ENCODE measurements at places on chromosomes 12 and 14.

DNA sequence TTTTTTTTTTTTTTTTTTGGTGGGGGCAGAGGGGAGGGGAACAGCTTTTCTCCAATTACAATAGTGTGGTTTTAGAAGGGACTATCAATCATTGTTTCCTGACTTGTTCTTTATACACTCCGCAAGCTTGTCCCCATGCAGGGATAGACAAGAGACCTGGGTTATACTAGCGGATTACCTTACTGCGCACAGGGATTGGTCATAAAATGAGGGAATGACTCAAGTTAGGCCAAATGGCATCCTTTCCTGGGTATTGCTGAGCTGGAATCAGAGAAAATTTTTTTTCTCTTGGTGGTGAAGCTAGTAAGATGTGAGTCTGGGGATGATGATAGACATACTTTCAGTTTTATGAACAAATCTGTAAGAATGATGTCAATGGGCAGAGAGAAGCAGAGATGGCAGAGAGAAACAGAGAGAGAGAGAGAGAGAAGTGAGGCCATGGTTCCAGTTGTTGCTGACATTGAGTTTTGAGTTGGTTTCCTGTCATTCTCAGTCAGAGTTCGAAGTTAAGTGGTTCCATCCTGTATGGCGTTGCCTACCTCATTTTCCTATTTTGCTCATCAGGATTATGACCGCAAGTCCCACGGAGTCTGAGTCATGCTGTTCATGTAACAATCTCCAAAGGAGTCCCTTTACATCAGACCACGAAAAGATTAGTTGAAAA is 59.1 kb upstream of the OTOGL start:
- no peak for DNase-seq

- peak; percentile 84 for DNase-seq
These were observed 69.7 kb downstream of the SVOP start for GRCh38 chr12:108950991-108951739.

- no peak for DNase-seq
These were observed 35.8 kb downstream of the FBXO34 start for GRCh38 chr14:55306938-55307589.

DNA sequence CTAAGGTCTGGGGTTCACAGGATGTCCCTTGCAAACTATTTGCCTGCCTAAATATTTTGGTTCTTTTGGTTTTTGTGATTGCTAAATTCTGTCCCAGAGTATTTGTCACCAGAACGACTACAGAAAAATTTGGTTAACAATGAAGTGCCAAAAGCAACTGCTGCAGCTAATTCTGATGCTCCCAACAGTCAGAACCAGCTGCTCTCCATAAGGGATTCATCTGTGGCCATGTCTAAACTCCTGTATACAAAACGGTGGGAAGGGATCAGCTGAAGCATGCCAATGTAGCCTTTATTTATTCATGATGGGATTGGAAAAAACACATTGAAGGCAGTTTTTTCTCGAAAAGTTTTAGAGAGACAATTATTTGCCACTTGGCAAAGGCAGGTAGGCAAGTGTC is 29.3 kb upstream of the PELI2 start:
- no peak for DNase-seq

DNA sequence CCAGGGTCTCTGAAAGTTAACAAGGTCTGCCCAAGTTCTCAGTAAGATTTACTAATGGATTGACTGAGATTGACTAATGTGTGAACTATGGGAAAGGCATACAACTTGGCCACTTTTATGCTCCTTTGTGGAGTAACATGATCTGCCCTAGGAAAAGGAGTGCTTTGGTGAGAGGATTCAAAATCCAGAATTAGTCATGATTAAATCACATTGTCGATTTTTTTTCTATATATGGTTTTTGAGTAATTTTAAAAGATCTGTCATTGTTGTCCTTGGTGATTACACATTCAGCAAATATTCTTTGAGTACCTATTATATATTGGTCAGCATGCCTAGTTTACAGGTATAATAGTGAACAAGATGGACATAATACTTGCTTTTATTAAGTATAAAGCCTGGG is 147.7 kb upstream of the SYT10 start:
- DNase-seq: no peak

DNA sequence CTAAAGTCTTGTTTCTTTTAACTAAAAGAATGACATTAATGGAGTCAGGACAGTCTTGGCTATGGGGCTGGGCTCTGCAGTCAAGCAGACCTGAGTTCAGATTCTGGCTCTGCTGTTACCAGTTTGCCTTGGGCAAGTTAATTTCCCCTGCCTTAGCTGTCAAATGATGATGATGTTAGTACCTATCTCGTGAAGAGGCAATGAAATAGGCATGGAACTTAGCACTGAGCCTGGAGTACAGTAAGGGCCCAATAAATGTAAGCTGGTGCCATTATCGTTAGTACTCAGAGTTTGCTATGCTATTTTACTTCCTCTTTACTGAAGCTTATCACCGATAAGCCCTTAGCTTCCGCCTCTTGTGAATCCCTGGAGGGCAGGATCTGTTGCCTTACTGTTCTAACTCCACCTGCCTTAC is 8.5 kb downstream of the FBXW8 start:
- DNase-seq: peak; percentile 69

DNA sequence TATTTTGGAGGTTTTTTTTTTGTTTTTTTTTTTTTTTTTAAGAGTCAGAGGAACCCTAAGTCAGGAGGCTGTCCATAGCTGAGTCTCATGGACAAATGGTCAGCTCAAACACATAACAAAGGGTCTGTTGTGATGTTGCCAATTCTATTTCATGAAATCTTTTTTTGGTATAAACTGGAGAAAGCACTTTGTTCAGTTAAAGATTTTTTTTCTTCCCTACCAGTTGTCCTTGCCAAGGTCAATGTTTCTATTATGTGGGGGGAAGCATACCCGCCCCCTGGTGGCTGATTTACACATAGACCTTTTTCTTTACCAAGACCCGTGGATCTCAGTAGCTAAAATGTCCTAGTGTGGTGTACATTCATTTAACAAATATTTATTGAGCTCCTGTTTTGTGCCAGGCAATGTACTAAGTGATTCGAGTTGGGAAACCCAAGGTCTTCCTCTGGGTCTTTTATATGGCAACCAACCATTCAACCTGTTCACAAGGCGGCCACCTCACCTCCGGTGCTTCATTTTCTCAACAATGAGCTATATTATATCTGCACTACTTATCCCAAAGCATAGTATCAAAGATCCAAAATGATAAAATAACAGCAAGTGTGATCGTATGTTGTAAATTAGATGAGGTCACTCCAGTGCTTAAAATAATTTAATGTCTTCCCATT is 214.5 kb downstream of the PAH start:
- DNase-seq: peak; percentile 42

Measured in NCI-H1417 (cell line).